ENCODE measurements at places on chromosomes 1 and 21.

GRCh38 chr1:170903961-170904360, 31.4 kb upstream of the MROH9 start:
- DNase-seq: no peak

- no peak for DNase-seq
These were observed 74.2 kb downstream of the KIRREL1 start for GRCh38 chr1:158067662-158068061.

GRCh38 chr1:4108331-4108730, 208.3 kb upstream of the C1orf174 start:
- no peak for DNase-seq

GRCh38 chr1:92486251-92487077, at the start of gene GFI1:
Gene GFI1 (minus strand): TSS chr1:92486925. CDS start chr1:92483487, 3,438 bp downstream.
- peak; percentile 92 for DNase-seq

DNA sequence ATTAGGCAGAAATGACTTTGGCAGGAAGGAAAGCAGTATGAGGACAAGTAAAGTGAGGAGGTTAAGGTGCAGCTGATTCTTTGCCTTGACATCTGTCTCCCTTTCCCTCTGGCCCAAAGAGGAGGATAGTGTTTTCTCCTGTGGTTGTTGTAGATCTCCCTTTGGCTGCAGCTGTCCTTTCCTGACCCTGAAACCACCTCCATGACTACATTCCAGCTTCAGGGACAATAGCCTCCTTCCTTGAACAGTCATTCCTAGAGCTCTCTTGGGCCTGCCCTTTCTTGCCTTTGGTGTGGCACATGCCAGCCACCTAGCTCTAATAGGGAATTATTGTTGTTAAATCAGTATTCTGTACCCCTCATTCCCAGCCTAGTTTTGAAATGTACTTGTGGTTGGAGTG, 6.2 kb downstream of the ZMYM1 start:
- DNase-seq: no peak

- no peak for DNase-seq
These were observed 3.6 kb downstream of the CELF3 start for GRCh38 chr1:151713044-151713443.

- DNase-seq: no peak
These were observed 476.2 kb downstream of the CAMTA1 start for GRCh38 chr1:7261490-7261889.

DNA sequence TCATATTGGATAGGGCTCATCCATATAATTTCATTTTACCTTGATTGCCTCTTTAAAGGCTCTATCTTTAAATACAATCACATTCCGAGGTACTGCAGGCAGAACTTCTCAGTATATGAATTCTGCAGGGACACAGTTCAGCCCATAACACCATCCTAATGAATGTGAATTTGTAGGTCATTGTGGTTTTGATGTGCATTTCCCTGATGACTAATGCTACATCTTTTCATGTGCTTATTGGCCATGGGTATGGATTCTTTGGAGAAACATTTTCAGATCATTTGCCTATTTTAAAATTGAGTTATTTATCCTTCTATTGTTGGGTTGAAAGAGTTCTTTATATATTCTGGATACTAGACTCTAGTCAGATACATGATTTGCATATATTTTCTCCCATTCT, 9.6 kb upstream of the RPS6KC1 start:
- DNase-seq: no peak

DNA sequence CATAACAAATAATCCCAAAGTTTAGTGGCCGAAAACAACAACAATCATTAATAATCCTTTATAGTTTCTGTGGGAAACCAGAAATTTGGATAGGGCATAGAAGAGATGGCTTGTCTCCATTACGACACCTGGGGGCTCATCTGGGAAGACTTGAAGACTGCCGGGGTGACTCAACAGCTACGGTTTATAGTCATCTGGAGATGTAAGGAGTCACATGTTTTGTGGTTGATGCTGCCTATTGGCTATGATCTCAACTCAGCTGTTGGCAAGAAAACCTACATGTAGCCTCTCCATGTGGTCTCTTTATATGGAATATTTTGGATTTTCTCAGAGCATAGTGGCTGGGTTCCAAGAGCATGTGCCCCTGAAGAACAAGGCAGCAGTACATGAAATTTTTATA, 29.3 kb upstream of the TSPAN2 start:
- no peak for DNase-seq

- DNase-seq: no peak
These were observed 526.3 kb downstream of the MATN1 start for GRCh38 chr1:30196872-30197638.

DNA sequence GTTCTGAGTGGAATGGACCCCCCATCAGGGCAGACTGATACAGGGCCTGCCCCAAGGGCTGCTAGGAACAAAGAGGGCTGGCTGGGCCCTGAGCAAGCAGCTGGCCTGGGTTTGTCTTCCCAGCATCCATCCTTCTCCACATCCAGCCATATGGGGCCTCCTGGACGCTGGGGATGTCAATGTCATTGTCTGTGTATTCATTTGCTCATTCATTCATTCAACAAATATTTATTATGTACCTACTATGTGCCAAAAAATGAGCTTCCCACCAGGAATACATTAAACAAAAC, 15.6 kb upstream of the ECE1 start:
- DNase-seq: no peak

DNA sequence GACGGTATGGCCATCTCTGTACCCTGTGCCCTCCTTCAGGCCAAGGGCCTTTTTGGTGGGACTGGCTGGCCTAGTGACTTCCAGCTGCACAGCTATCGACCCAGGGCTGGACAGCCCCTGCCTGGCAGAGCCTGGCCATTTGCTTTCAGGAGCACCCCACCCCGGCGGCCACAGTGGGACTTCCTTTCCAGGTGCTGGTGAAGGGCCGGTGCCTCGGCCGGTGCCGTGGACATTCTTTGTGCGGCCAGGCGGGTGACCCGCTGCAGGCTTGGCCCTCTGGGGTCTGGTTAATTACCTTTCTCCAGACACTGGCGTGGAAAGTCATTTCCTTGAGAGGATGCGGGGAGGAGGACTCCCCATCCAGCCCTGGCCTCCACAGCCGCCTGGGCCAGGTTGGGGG, 50.1 kb downstream of the PRDM16 start:
- no peak for DNase-seq

GRCh38 chr1:181659321-181659957, 176.1 kb downstream of the CACNA1E start:
- no peak for DNase-seq

DNA sequence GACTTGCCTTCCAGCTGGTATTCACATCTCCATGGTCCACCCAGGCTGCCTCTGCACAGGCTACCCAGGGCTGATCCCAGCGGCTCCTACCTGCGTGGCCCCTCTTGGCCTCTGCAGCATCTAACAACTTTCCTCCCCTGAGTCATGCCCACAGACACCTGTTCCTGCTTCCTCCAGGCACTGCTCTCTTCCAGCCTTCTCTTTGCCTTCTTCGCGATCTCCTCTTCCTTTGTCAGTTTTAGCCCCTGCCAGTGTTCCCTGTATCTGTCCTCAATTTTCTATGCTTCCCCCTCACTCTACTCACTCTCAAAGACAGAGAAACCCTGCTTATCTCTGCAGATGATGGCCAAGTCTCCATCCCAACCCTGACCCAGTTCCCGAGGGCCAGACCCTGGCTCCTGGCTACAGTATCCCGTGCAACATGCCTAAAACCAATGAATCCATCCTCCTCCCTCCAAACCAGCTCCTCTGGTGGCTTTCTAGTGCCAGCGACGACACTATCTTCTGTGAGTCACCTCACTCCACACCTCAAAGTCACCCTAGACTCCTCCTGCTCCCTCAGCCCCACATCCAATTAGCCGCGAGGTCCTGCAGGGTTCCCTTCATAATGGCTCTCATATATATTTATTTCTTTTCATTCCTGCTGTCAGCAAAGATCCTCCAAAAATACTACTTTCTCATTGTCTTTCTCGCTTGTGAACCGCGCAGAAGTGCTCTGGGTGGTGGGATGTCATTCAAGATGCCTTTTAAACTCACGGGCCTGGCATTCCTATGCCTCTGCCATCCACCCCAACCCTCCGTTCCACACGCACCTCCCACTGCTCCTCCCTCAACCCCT, 259.2 kb downstream of the TOMM20 start:
- no peak for DNase-seq

- DNase-seq: peak; percentile 71
These were observed 1.2 kb downstream of the RUNX3 start for GRCh38 chr1:24928689-24929397.

DNA sequence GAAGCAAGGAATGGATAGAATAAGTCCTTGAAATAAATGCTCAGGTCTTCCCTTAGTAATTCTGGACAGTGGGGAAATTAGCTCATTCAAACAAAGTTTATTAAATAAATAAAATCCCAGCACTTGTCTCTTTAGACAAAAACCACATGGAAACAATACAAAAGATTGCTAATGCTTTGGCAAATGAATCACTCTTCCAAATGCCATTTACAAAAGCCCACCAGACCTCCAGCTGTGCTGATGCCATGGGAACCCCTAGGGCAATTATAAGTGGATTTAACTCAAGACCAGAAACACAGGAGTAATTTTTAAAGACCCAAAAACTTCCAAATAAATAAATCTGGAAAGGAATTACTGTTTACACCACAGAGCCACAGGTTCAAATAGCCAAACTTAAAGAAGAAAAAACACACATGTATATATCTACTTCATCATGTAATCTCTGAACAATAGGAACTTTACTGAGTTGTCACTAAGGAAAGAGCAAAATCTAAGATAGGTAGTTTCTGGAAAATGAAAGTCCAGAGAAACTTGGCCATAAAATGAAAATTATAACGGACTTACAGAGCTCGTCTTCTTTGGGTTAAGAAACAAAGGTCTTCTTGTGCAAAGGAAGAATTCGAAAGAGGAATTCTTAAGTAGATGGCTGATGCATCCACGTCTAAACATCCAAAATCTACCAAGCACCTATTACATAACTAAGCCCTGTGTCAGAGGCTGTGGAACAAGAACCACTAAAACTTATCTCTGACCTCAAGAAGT, 399.4 kb downstream of the SMYD3 start:
- no peak for DNase-seq

DNA sequence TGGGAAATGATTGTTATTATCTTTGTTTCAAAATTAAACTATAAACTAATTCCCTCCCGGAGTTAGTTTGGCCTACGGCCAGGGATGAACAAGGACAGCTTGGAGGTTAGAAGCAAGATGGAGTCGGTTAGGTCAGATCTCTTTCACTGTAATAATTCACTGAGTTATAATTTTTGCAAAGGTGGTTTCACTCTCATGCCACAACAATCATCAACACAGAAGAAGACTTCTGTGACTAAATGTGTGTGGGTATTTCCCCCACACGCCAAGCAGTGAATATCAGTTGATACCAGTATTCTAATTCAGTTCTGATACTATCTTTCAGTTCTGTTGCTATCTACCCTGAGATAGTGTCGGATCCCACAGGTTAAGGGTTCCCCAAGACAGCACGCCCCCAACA, 215.1 kb downstream of the S1PR1 start:
- DNase-seq: peak; percentile 59

DNA sequence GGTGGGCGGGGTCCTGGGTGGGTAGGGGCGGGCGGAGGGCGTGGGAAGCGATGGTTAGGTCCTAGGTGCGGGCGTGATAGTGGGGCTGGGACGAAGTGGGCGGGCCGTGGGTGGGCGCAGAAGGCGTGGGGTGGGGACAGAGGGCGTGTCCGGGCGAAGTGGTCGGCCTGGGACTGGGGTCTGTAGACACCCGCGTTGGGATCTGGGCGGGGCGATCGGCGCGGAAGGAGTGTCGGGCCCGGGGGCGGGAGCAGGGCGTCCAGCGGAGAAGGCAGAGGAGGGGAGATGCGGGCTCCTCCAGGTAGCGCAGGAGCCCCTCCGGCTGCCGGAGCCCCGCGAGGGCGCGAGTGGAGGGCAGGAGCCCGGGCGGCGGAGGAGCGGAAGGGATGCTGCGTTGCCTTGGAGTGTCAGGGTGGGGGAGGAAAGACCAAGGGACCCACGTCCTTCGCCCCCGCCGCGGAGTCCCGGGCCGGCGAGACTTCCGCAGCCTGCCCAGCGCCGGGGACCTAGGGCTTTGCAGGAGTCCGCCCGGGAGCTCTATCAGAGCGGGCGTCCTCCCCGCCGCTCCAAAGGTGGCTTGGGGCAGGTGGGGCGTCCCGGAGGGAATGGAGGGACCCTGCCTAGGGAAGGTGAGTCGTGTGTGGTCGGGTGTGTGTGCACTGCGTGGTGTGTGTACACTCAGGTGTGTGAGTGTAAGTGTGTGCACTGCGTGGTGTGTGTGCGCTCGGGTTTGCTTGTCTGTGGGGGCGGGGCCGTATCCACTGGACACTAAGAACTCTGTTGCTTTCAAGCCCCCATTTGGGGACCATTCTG, 27.0 kb upstream of the PRSS38 start:
- peak; percentile 76 for DNase-seq

GRCh38 chr1:150997949-150998348, 8.8 kb downstream of the MINDY1 start:
- DNase-seq: no peak

DNA sequence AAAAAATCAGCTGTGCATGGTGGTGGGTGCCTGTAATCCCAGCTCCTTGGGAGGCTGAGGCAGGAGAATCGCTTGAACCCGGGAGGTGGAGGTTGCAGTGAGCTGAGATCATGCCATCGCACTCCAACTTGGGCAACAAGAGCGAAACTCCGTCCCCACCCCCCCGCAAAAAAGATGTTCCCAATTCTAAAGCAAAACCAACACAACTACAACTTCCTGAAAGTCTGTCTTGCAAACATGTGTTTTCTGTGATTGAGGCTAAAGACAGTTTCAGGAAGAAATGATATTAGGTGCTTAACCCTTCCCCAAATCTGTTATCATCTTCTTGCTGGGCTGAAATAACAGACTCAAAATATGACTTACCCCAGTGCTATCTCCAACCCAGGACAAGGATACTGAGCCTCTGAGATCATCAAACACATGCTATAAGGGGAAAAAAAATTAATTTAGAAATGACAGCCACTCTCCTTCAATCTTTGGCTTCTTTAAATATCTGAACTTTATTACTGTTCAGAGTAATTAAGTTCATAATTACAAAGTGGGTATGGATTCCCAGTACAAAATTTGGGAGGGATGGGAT, 28.5 kb downstream of the SORT1 start:
- no peak for DNase-seq

DNA sequence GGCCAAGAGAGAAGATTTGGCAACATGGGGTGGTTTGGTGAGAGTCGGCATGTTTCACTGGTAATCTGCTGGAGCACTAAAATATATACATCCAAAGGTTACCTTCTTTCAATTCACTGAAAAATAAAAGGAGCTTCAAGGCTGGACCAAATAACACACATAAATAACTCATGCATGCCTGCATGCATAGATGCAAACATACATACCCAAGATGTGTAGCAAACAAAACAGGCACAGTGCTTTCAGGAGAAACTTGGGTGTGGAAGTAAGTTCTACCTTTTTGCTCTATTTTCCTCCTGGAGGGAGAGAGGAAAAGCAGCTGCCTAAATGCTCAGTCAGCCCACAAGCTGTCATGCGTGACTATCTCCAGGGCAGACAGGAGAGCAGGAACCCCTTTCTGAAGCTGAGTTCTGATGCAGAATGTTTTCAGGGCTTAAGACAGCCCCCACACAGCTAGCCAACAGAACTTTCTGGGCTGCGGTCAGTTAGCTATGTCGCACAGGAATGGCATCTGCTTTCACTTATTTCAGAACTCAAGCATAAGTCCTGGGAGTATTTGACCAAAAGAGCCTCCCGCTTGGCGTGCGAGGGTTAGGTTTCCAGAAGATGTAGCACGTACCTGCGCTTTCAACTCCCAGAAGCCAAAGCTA, 166.2 kb downstream of the TOMM20 start:
- peak; percentile 73 for DNase-seq

Measured in activated CD8-positive, alpha-beta T cell treated with anti-CD3 and anti-CD28 coated beads for 36 hours (primary cell).